ENCODE measurements at places on chromosomes 12 and 14. TPM values are rescaled to one million over a fixed set of nuclear protein-coding genes. Genes with fewer than 3 reads are reported as not detected.

- no peak overlapping the region for H3K4me3 ChIP-seq
- H3K4me1 ChIP-seq: no peaks in the 10 kb centered on the region
- H3K36me3 ChIP-seq: no peaks in the 10 kb centered on the region
- DNase-seq: no peak
- H3K27me3 ChIP-seq: no peaks in the 10 kb centered on the region
- no peak overlapping the region for H3K27ac ChIP-seq
These were observed 44.0 kb upstream of the SINHCAF start for GRCh38 chr12:31369712-31370521.

Gene E2F7
- total RNA-seq: 0.30 TPM

GRCh38 chr12:95207407-95207806 lies 9.9 kb downstream of the FGD6 start:
- H3K4me3 ChIP-seq: no peak overlapping the region
- DNase-seq: no peak
- no peaks in the 10 kb centered on the region for H3K36me3 ChIP-seq
- H3K27ac ChIP-seq: no peak overlapping the region

GRCh38 chr12:90745211-90745610 lies 209.8 kb downstream of the CCER1 start:
- H3K27me3 ChIP-seq: no peaks in the 10 kb centered on the region
- H3K4me3 ChIP-seq: no peak overlapping the region
- H3K27ac ChIP-seq: no peak overlapping the region
- no peaks in the 10 kb centered on the region for H3K4me1 ChIP-seq
- H3K36me3 ChIP-seq: no peaks in the 10 kb centered on the region
- DNase-seq: no peak

DNA sequence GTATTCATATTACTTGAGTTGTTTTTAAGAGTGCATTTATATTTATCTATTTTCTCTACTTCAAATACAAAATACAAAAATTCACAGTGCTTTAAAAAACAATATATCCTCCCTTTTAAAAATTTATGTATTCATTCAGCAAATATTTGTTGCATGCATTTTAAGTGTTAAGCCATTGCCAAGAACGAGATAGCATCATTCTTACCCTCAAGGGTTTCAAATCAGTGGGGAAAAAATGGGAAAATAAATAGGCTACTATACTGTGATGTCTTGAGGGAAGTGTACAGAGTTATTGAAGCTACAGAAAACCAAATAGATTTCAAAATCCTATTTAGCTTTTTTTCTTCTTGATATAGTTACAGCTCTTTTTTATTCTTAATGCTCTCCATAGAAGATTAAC lies 23.2 kb downstream of the MRPS35 start:
- H3K27ac ChIP-seq: no peak overlapping the region
- no peak overlapping the region for H3K4me3 ChIP-seq
- DNase-seq: no peak
- H3K36me3 ChIP-seq: peaks cover 42% of the 10 kb centered on the region

- H3K27ac ChIP-seq: no peak overlapping the region
- peaks cover 2% of the 10 kb centered on the region for H3K4me1 ChIP-seq
- no peaks in the 10 kb centered on the region for H3K27me3 ChIP-seq
- H3K36me3 ChIP-seq: no peaks in the 10 kb centered on the region
These were observed 114.0 kb upstream of the KRAS start for GRCh38 chr12:25364529-25365339.

DNA sequence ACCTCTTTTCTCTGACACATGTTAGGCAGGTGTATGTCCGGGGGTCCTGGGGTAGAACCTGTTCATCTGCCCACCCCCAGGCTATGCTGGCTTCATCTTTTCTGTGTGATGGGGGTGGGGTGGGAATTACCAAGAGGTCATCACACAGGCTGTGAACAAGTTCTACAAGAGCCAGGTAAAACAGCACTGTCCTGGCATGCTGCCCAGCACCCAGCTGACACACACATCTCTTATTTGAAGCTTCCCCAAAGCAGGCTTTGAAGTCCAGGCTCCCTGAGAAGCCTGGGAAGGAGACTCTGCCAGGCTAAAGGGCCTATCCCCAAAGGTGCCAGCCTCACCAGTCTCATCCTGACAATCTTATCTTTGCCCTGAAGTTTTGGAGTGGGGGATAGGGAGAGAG lies 141.1 kb downstream of the ALG10 start:
- no peaks in the 10 kb centered on the region for H3K27me3 ChIP-seq
- no peak overlapping the region for H3K4me3 ChIP-seq
- H3K27ac ChIP-seq: no peak overlapping the region
- DNase-seq: no peak

- DNase-seq: no peak
- no peaks in the 10 kb centered on the region for H3K27me3 ChIP-seq
- no peak overlapping the region for H3K27ac ChIP-seq
- no peak overlapping the region for H3K4me3 ChIP-seq
- no peaks in the 10 kb centered on the region for H3K4me1 ChIP-seq
These were observed 7.7 kb downstream of the ANKRD33 start for GRCh38 chr12:51895378-51896135.

DNA sequence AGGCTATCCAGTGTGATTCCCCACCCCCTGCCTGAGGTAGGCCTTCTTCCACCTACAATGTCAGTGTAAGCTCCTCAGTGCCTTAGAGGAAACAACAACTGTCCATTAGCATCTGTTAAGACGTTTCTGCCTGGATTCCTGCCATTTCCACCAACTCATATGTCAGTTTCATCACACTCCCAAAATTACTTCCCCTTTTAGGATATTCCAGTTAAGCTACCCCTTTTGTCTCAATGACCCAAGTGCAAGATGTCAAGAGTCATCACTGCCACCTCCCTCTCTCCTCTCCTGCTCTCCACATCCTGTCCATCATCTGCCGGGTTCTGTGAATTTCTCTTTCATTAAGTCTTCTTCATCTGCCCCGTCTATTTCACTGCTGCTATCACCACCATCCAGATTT lies 189.4 kb downstream of the DPF3 start:
- no peaks in the 10 kb centered on the region for H3K4me1 ChIP-seq
- H3K36me3 ChIP-seq: no peaks in the 10 kb centered on the region
- no peak overlapping the region for H3K4me3 ChIP-seq
- H3K27ac ChIP-seq: no peak overlapping the region
- no peak for DNase-seq

- H3K4me3 ChIP-seq: no peak overlapping the region
- peaks cover 3% of the 10 kb centered on the region for H3K4me1 ChIP-seq
- no peaks in the 10 kb centered on the region for H3K36me3 ChIP-seq
- no peak for DNase-seq
- H3K27me3 ChIP-seq: no peaks in the 10 kb centered on the region
These were observed 25.0 kb downstream of the NTF3 start for GRCh38 chr12:5456906-5457305.

- H3K27me3 ChIP-seq: peaks cover 3% of the 10 kb centered on the region
- no peaks in the 10 kb centered on the region for H3K36me3 ChIP-seq
- no peak for DNase-seq
- no peak overlapping the region for H3K27ac ChIP-seq
- H3K4me3 ChIP-seq: no peak overlapping the region
These were observed 40.1 kb downstream of the STXBP6 start for GRCh38 chr14:25009891-25010290.

DNA sequence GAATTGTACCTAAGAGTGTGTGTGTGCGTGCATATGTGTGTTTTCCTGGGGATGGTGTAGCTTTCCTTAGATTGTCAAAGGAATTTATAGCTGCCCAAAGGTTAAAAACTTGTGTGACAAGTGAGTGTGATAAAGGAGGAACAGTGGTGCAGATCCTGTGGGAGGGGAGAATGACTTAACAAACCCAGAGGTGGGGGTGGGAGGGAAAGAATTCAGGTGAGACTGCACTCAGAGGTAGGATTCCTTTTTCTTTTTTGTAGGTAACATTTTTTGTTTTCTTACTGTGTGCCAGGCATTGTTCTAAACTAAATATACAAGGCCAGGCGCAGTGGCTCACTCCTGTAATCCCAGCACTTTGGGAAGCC lies 45.3 kb upstream of the SINHCAF start:
- H3K4me3 ChIP-seq: no peak overlapping the region
- H3K27me3 ChIP-seq: no peaks in the 10 kb centered on the region
- H3K4me1 ChIP-seq: no peaks in the 10 kb centered on the region
- H3K36me3 ChIP-seq: no peaks in the 10 kb centered on the region
- no peak for DNase-seq
- no peak overlapping the region for H3K27ac ChIP-seq

DNA sequence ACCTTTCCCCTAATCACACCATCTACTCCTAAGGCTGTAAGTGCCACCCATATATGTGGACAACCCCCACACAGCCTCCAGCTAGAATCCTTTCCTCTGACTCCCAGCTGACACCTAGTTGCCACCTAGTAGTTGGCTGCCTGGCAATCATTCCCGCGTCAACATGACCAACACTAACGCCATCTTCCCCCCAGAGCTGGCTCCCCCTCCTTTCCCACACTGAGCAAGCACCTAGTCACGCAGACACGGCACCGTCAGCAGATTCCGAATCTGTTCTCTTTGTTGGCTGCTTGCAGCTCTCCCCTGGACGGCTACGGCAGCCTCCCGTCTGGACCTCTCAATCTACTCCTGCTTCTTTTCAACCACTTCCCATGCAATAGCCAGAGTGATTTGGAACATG lies 27.7 kb downstream of the UBR7 start:
- DNase-seq: no peak
- no peak overlapping the region for H3K4me3 ChIP-seq
- peaks cover 3% of the 10 kb centered on the region for H3K36me3 ChIP-seq
- H3K27me3 ChIP-seq: no peaks in the 10 kb centered on the region
- H3K4me1 ChIP-seq: no peaks in the 10 kb centered on the region
- H3K27ac ChIP-seq: no peak overlapping the region
